Activated CD4-positive, alpha-beta T cell treated with anti-CD3 and anti-CD28 coated beads for 48 hours (primary cell): ENCODE measurements at places on chromosomes 16 and 17.
A peak's percentile ranks its signal among the peaks of the same experiment; 100 is the strongest.

DNA sequence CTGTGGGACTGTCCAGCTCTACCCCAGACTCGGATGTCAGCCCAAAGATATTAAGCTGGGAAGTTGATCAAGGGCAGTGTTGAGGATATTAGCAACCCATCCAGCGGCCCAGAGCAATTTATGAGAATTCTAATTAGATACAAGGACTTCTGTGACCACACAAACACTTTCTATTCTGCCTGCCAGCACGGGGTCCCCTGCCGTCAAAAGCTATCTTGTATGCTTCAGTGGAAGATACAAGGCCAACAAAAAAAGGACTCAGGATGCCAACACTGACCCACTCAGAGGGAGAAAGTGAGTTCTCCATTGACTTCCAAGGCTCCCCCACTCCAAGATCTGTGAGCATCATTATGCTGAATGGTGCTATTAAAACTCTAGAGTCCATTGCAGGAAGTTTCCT lies 390.7 kb downstream of the GRIN2A start:
- DNase-seq, result no peak

GRCh38 chr16:56470232-56470631 lies 18.9 kb downstream of the OGFOD1 start:
- no peak for DNase-seq

DNA sequence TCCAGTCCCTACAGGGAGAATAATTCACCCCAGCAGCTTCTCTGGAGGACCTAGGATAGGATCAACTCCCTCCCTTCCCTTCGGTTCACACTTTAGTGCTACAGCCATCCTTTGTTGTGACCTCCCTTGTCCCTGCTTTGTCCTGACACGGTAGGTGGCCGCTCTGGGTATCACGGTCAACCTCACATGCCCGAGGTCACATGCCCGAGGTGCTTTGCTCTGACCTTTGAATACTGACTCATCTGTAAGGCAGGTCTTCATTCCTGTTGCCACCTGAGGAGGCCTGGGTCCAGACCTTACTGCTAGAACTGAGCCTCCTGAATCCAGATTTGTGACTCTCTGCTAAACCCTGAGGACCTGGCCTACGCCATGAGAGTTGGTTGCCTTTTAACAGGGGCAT lies 19.7 kb downstream of the ALKBH5 start:
- no peak for DNase-seq

DNA sequence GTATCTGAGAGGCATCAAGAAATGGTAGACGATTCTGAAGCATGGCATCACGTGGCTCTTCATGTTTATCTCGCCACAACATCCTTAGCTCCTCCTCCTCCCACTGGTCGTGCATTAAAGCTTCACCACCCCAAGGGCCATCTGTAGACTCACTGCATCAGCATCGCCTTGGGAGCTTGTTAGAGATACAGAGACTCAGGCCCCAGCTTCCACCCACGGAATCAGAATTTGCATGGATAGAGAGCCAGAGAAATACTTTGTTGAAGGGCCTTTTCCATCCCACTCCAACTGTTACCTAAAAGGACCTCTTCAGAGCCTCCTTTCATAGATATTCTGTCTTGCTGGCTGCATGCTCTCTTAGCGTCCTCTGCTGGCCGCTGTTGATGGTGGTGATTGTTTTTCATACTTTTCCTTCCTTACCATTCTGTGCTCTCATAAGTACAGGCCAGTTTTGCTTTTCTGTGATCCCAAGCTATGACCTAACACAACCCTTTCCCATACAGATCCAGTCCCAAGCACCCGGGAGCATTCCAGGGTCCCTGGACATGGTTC lies 1049.4 kb upstream of the EEF2KMT start:
- no peak for DNase-seq

DNA sequence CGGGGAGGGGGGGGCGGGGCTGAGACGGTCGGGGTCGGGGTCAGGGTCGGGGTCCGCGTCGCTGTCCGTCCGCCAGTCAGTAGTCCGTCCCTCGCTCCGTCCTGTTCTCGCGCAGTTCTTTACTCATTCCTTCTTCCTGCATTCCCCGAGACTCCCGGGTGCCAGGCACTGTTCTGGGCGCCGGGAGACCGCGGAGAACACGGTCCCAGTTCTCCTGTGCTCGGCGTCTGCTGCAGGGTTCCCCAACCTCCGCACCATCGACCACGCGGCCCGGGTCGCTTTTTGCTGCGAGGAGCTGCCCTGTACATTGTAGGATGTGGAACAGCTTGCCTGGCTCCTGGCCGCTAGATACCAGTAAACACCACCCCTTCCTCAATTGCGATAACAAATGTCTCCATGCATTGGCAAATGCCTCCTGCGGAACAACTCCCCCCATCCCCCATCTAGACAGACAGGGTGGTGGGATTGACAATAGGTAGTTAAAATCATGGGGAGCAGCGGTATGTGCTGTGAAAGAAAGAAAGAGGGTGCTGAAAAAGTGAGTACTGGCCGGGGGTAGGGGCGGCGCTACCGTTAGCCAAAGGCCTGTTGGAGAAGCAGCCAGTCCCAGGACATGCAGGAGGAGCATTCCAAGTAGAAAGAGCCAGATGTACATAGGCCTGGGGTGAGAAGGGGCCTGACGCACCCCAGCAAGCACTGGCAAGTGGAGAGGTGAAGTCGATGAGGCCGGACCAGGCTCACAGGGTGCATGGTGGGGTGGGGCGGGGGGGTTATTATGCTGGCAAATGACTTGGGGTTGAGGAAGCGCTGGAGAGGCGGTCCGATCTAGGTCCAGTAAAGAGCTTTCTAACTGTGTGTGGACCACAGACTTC lies 631 bp downstream of the TRAF7 start:
- peak; percentile 26 for DNase-seq

DNA sequence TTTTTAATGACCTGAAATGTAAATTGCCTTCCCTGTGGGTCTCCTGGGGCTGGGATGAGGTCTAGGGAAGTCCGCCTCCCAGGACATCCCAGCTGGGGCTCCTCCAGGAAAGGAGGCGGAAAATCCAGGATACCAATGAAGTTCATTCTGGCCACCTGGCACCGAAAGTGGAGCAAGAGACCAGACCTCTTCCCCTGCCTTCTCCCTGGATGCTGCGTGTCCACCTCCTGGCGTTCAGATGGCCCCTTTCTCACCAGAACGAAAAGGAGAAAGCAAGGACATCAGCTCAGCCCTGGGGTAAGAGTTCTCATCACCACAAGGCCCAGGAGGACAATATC lies 20.4 kb downstream of the RBFOX3 start:
- DNase-seq, result no peak

- no peak for DNase-seq
These were observed 208.3 kb upstream of the SALL1 start for GRCh38 chr16:51359141-51359955.

DNA sequence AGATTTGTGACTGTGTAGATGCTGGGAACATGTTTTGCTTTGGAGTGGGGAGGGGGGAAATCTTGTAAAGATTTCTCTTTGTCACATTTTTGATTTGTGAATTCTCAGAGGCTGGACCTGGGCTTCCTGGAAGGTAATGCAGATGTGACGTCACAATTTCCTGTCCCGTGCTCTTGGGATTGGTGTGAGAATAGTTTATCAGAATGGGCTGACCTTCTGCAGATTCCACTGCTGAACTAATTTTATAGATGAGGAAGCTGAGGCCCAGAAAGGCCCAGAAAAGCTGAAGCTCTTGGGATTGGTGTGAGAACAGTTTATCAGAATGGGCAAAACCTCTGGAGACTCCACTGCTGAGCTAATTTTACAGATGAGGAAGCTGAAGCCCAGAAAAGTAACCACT lies 34.0 kb downstream of the HS3ST3B1 start:
- no peak for DNase-seq

DNA sequence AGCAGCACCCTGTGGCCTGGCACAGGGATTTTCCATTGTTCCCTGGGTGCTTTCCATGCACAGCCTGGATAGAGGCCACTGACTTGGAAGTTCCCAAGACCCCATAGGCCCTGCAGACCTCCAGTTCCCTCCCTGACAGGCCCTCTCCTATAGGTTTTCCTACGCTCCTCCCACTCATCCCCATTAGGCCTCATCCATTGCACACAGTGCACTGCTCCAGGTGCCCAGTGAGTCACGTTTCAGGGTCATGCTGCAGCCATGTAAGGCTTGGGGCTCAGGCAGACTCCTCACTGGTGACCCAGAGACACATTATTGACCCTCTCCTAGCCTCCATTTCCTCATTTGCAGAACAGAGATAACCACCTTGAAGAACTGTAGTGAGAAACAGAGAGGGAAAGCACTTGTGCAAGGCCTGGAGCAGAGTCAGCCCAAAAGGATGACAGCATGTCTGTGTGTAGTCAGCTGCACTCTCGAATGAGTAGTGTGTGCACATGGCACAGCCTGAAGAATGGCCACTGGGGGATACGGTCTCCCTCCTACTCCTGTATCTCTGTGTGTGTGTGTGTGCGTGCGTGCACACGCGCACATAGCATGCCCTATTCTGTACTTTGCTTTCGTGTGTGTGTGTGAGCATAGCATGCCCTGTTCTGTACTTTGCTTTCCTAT lies 26.8 kb downstream of the DRC3 start:
- no peak for DNase-seq

GRCh38 chr16:2592786-2593185 lies 55.0 kb downstream of the PDPK1 start:
- no peak for DNase-seq

DNA sequence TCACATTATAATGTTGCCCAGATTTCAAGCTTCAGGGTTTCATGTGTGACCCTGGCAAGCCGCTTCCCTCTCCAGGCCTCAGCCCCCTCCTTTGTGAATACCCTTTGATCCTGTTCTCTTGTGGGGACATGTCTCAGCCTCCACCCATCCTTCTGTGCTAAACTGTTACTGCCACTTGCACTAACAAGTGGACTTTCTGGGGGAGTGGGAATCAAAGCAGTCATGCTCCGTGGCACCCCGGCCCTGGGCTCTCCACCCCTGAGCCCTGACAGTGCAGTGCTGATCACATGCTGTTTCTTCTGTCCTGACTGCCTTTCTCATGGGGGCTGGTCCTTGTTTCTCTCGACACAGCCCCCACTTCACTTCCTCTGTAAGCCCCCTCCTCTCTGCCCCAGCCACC lies 9.7 kb upstream of the DCAF7 start:
- no peak for DNase-seq

- no peak for DNase-seq
These were observed 39.6 kb upstream of the DUSP14 start for GRCh38 chr17:37450112-37450511.

GRCh38 chr16:89722392-89723278 lies 1.3 kb downstream of the ZNF276 start:
- peak; percentile 80 for DNase-seq

DNA sequence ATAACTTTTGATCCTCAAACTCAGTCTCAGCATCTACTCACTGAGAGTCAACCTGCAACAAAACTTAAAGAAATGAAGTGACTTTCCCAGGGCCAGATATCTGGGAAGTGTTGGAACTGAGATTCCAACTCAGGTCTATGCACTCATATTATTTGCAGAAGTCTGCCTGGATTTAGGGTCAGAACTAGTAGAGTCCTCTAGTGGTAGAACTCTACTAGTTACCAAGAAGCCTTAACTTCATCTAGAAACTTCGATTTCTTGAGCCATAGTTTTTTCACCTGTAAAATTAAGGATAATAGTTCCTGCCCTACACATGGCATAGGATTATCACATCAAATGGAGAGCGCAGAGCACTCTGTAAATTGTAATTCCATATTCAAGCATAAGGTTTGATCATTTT lies 23.4 kb upstream of the KRT24 start:
- DNase-seq, result no peak

DNA sequence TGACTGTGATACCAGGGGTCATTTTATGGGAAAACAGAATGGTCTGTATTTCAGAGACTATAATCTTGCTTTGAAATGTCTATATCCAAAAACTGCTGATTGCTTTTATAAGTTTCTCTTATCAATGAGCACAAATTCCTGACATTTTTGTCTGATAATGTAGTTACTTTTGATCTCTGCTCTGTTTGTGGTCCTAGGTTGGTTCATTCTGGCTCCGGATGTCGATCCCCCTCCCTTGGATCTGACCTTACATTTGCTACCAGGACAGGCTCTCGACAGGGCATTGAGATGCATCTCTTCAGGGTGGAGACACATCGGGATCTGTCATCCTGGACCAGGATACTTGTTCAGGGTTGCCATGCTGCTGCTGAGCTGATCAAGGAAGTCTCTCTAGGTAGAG lies 27.3 kb upstream of the VPS4A start:
- DNase-seq, result no peak

DNA sequence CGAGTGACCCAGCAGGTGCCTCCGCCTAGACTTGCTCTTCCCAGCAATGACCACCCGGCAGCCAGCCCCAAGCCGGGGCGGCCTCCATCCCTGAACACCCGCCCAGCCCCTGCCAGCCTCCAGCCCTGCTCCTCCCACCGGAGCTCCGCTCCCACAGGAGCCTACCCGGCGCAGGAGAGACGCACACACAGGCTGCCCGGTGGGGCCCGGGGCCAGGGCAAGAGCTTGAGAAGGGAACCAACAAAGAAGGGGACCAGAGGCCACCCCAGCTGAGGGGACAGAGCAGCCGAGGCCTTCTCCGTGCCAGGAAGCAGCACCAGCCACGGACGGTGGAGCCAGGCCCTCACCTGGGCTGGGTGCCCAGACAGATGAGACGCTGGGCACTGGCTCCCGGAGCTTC lies 13.8 kb downstream of the PKD1 start:
- DNase-seq, result no peak

- DNase-seq, result no peak
These were observed 58.5 kb downstream of the OR1D5 start for GRCh38 chr17:3004925-3005324.

DNA sequence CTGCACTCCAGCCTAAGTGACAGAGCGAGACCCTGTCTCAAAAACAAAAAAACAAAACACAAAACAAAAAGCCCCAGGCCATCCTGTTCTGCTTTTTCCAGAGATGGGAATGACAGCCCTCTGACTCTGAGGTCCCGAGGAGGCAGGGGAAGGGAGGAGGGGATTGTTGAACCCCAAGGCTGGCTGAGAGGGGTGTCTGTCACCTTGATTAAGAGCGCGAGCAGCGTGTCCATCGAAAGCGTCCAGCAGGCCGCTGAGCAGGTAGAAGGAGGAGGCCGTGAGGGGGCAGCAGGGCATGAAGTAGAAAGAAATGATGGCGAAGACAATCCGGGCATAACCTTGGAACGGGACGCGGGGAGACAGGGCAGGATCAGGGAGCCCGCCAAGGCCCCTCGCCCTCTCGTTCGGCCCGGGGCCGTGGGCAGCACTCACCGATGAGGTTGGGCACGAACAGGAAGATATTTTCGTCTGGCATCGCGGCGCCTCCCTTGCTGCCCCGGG lies 593 bp downstream of the CDIPT start:
- no peak for DNase-seq

- no peak for DNase-seq
These were observed 155.3 kb downstream of the RGS9 start for GRCh38 chr17:65292430-65292829.
